ENCODE measurements at places on chromosomes 6 and 20.

GRCh38 chr6:105484238-105485161 is 81.6 kb upstream of the PREP start:
- no peak for DNase-seq

- no peak for DNase-seq
Observed at GRCh38 chr6:135796643-135797305, 54.7 kb upstream of the PDE7B start.

- DNase-seq: no peak
Observed at GRCh38 chr6:75431379-75431778, 62.2 kb downstream of the FILIP1 start.

GRCh38 chr6:27478141-27478705 is 5.3 kb upstream of the ZNF184 start:
- peak; percentile 12 for DNase-seq

DNA sequence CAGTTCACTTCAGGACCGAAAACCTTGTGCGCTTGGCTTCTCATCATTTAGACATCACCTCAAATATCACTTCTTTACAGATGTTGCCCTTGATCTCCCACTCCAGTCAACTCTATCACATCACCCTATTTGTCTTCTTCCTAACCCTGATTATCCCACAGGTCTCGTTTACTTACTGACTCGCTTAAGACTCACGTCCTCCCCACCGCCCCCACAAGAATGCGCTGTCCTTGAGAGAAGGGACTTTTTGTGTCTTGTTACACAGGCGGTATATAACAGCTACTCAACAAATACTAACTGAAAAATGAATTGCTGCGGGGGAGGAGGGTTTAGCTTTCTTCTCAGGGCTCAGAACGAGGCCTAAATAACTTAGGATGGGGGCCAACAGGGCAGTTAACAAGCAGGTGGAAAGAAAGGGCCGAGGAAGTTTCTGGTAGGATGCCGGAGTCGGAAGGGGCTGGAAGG is 527 bp downstream of the TOMM34 start:
- peak; percentile 60 for DNase-seq

DNA sequence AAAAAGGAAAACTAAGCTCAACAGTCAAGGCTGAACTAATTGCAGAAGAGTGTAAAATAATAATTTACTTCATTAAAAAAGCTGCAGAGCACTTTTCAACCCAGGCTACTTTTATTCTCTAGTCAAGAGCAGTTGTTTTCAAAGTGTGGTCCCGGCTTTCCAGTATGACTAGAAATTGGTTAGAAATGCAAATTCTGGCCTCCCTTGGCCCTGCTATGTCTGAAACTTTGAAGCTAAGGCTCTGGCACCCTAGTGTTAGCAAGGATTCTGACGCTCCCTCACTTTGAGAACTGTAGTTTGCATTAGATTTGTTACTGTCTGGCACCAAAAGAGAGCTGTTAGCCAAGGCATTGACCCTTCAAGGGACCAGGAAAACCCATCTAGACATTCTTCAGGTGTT is 9.5 kb upstream of the NXT1 start:
- no peak for DNase-seq

- no peak for DNase-seq
Observed at GRCh38 chr6:7451326-7451725, 61.7 kb downstream of the RIOK1 start.

- no peak for DNase-seq
Observed at GRCh38 chr6:147053311-147053921, 150.8 kb upstream of the STXBP5 start.

GRCh38 chr20:25346349-25346748 is 44.3 kb downstream of the ABHD12 start:
- no peak for DNase-seq

GRCh38 chr20:38225900-38226263 is 34.7 kb downstream of the KIAA1755 start:
- DNase-seq: no peak

DNA sequence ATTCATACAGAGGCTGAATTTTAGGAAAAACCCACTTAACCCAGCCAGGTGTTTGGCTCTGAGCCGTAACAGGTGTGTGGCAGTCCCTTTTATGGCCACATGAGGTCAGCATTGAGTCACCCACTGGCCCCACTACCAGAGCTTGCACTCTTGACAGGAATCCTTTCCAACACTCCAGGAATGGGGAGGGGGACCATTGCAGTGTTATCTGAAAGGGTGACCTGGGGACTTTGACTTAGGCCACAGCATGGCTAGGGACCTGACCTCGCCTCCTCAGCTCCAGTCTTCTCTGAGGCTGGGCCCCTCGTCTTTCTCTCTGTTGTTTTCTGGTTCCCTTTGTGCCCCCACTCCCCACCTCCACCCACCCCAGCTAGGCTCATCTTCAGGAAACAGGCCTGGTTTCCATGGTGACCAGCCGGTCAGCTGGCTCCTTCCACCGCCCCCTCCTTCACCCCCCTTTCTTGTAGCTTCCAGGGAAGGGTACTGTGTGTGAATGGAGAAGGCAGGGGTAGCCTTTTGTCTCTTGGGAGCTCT is 2.1 kb upstream of the TMEM151B start:
- peak; percentile 72 for DNase-seq

- no peak for DNase-seq
Observed at GRCh38 chr6:79425589-79426311, 111.5 kb downstream of the LCA5 start.

DNA sequence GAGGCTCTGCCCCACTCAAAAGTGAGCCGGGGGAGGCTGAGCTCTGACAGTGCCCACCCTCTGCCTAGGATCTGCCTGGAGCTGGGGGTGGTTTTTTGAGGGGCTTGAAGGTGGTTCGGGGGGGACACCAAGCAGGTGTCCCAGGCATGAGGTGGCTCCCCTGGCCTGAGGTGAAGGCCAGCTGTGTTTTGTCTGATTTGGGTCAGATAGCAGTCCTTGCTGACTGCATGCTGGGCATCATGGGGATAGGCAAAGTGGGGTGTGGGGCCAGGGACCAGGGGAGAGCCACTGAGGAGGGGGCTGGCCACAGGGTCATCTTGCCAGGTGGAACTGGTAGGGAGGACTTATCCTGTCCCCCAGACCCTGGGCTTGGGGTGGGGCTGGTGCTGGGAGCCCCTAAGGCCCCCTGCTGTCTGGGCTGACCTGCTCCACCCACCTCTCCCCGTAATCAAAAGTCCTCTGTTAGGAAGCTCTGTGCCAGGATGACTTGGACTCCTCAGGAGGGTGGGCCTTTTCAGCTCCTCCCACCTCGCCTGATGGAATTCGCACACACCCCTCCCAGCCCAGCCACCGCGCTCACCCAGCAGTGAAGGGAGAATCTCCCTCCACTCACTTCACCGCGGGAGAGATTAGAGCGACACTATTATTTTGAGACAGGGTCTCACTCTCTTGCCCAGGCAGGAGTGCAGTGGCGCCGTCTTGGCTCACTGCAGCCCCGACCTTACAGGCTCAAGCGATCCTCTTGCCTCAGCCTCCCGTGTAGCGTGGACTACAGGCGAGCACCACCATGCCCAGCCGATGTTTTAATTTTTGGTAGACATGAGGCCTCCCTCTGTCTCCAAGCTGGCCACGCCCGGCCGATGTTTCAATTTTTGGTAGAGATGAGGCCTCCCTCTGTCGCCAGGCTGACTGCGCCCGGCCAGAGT is 1.5 kb upstream of the COL9A3 start:
- no peak for DNase-seq

GRCh38 chr20:914727-915498 is 1.2 kb downstream of the ANGPT4 start:
- no peak for DNase-seq

- no peak for DNase-seq
Observed at GRCh38 chr20:41424011-41424410, 57.4 kb upstream of the EMILIN3 start.

GRCh38 chr6:3523966-3524365 is 67.1 kb upstream of the SLC22A23 start:
- no peak for DNase-seq

Data from CD4-positive, alpha-beta T cell treated with Interleukin-17A for 4 hours (primary cell).